BJ (cell line): ENCODE measurements at places on chromosomes 7 and 10.

DNA sequence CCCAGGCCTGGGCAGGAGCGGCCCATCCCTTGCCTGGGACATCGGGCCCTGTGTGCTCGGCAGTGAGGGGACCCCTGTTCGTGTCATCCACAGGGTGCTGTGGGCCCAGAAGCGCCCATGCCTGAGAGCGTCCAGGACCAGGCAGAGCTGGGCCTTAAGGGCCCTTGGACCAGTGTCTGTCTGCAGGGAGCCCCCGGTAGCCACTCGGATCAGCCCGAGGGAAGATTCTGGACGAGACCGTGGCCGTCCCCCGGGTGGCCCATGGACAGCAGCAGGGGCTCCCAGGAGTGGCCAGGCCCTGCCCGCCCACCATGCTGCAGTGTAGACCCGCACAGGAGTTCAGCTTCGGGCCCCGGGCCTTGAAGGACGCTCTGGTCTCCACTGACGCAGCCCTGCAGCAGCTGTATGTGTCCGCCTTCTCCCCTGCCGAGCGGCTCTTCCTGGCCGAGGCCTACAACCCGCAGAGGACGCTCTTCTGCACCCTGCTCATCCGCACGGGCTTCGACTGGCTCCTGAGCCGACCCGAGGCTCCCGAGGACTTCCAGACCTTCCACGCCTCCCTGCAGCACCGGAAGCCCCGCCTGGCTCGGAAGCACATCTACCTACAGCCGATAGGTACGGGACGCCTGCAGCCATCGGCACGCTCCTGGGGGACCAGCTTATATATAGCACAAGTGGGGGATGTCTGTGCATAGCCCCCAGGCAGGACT, 12.3 kb downstream of the AMZ1 start:
- DNase-seq: no peak

DNA sequence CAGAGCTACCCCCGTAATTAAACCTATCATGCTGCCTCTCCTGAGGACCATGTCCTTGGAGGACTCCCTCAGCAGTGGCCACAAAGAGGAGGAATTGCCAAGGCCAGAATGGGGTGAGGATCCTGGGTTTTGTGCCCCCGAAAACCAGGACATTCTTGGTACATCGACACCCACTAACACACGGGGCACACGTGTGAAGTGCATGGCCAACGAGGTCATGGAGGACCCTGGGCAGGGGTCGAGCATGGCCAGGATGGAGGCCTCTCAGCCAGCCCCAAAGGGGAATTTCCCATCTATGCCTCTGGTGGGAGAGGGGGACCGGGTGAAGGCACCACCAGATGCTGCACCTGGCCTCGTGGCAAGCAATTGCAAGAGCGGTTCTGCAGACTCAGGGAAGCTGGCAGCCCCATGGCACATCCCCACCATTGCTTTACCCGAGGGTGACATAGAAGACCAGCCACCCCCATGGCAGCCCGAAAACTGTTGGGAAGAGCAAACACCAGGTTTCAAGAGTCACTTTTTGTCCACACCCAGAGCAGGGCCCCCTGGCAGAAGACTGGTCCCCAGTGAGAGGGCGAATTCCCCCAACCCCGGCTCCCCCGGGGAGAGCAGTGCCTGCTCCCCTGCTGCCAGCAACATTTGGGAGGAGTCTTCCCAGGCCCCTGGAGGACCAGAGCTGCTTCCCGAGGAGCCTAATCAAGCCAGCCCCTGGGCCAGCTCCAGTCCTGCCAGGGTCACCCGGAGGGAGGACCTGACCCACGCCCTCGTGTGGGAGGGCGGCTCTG, 26.4 kb downstream of the C10orf71 start:
- no peak for DNase-seq

- no peak for DNase-seq
These were observed 456.2 kb downstream of the REEP3 start for GRCh38 chr10:63977329-63977923.

DNA sequence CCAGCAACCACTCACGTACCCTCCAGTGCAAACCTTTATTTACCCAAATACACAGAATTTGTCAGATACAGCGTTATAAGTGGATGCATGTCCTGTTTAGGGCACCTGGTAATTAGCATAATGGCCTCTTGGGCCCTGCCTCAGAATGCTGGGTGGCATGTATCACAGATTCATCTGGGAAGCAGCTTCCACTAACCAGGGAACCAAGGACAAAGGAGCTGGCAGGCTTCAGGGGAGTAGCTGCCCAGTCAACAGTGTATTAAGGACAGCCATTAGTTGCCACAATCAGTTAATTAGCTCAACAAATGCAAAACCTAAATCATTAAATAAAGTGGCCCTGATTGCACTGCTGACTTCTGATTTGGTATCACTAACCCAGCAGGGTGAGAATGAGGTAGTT, 105.7 kb downstream of the RAPGEF5 start:
- DNase-seq: no peak
